ENCODE measurements at places on chromosomes 13 and 19. TPM values are rescaled to one million over a fixed set of nuclear protein-coding genes. Genes with fewer than 3 reads are reported as not detected.

The CYP2S1 gene
- total RNA-seq, result 4.5 TPM

The COX6B2 gene
- total RNA-seq, result not detected

The MEF2B gene
- total RNA-seq, result 1.3 TPM

DNA sequence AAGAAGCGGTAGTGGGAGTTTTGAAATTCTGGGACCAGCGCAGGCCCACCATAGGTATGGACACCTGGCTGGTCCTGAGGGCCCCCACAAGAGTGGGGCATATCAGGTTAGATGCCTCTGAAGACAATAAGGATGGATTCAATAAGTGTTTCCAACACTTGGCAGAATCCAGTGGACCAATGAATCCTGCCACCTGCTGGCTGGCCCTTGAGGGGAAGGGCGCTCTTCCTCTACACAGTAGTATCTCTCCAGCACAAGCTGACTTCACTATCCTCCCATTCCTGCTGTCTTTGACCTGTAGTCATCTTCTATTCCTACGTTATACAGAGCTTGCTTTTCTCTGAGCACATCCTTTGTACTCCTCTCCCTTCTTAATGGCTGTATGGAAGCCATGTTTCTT lies 199.7 kb upstream of the TSHZ3 start:
- no peak for DNase-seq

GRCh38 chr19:29295285-29295684 lies 82.3 kb upstream of the UQCRFS1 start:
- no peak for DNase-seq

- peak; percentile 94 for DNase-seq
Measured at GRCh38 chr19:4638828-4639530, at the start of gene TNFAIP8L1. TSS of gene TNFAIP8L1 (plus strand) at chr19:4639516. CDS start at chr19:4651870, 12,354 bp downstream.

Data from endothelial cell of umbilical vein (primary cell).